ENCODE measurements at places on chromosomes 3 and 15. TPM values are rescaled to one million over a fixed set of nuclear protein-coding genes. Genes with fewer than 3 reads are reported as not detected.

- no peak overlapping the region for H3K27ac ChIP-seq
- H3K4me3 ChIP-seq, result no peak overlapping the region
- H3K4me1 ChIP-seq, result no peaks in the 10 kb centered on the region
- no peaks in the 10 kb centered on the region for H3K36me3 ChIP-seq
Observed at GRCh38 chr3:13141991-13142412, 68.8 kb upstream of the IQSEC1 start.

DNA sequence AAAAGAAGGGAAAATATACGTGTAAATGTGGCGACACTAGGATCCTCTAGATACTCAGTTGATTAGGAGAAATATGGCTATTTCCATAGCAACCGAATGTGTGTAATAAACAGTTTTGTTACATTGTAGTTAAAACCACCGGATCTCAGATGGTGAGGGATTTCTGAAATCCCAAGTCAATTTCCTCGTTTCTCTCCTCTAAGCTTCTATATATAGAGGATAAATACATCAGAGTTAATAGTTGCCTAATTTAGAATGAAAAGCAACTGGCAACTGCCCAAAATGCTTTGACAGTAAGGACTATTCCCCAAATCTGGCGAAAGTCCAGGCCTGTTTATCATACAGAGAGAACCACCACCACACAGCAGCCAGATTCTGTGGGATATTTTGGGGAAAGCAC lies 112.6 kb downstream of the GABRB3 start:
- H3K4me1 ChIP-seq, result no peaks in the 10 kb centered on the region
- no peaks in the 10 kb centered on the region for H3K36me3 ChIP-seq
- no peak overlapping the region for H3K4me3 ChIP-seq
- no peaks in the 10 kb centered on the region for H3K27me3 ChIP-seq
- no peak overlapping the region for H3K27ac ChIP-seq
- no peak for DNase-seq

Gene HYAL2
- total RNA-seq, result 52.6 TPM

Gene AP3B2
- total RNA-seq, result 0.16 TPM

GRCh38 chr3:140388202-140388922 lies 289.5 kb upstream of the TRIM42 start:
- H3K27ac ChIP-seq, result no peak overlapping the region
- peaks cover 3% of the 10 kb centered on the region for H3K4me1 ChIP-seq
- H3K27me3 ChIP-seq, result no peaks in the 10 kb centered on the region
- no peak overlapping the region for H3K4me3 ChIP-seq
- H3K36me3 ChIP-seq, result no peaks in the 10 kb centered on the region
- DNase-seq, result no peak

Gene GHSR
- total RNA-seq, result not detected

GRCh38 chr3:50236484-50237132 lies 604 bp downstream of the GNAI2 start:
- no peaks in the 10 kb centered on the region for H3K27me3 ChIP-seq
- peak overlapping the region; percentile 95 for H3K4me3 ChIP-seq
- H3K4me1 ChIP-seq, result no peaks in the 10 kb centered on the region
- no peak for DNase-seq
- peak overlapping the region; percentile 78 for H3K27ac ChIP-seq

- no peaks in the 10 kb centered on the region for H3K36me3 ChIP-seq
- H3K27ac ChIP-seq, result peak overlapping the region; percentile 99
- H3K4me3 ChIP-seq, result no peak overlapping the region
- H3K4me1 ChIP-seq, result peaks cover 30% of the 10 kb centered on the region
- no peaks in the 10 kb centered on the region for H3K27me3 ChIP-seq
Observed at GRCh38 chr3:188271226-188271914, 117.4 kb downstream of the LPP start.

Gene CLDN16
- not detected for total RNA-seq

GRCh38 chr3:60555686-60556354 lies 695.4 kb downstream of the FHIT start:
- no peaks in the 10 kb centered on the region for H3K36me3 ChIP-seq
- no peak overlapping the region for H3K4me3 ChIP-seq
- no peak overlapping the region for H3K27ac ChIP-seq
- H3K4me1 ChIP-seq, result peaks cover 4% of the 10 kb centered on the region

- no peaks in the 10 kb centered on the region for H3K27me3 ChIP-seq
- DNase-seq, result no peak
- no peak overlapping the region for H3K27ac ChIP-seq
- no peak overlapping the region for H3K4me3 ChIP-seq
Observed at GRCh38 chr3:84724877-84725276, 233.9 kb upstream of the CADM2 start.

Gene RBM15B
- total RNA-seq, result 22.4 TPM

DNA sequence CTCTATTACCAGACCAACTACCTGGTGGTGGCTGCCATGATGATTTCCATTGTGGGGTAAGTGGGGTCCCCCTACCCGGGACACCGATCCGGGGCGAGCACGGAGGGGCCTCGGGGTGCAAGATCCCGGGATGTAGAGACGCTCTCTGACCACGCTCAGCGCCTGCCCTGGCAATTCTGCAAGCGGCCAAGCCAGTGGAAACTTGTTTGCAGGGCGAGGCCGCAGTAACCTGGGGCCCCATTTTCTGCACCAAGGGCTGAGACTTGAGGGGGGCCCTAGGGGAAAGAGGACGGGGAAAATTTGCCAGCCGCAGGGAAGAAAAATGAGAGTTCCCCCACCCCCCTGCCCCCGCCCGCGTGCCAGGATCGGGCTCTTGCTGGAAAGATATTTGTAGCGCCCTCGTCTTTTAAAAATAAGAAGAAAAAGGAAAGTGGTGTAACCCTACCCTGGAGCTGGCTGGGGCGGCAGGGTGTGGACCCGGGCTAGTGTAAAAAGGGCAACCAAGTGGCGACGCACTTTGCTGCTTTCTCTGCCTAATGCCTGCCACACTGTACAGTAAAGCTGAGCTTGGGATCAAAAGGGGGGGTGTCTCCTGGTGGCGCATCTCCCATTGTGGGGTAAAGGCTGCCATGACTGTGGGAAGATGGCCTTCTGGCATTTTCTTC lies 563 bp downstream of the ARL6IP5 start:
- peaks cover 4% of the 10 kb centered on the region for H3K4me1 ChIP-seq
- no peaks in the 10 kb centered on the region for H3K36me3 ChIP-seq
- no peaks in the 10 kb centered on the region for H3K27me3 ChIP-seq
- DNase-seq, result peak; percentile 66
- peak overlapping the region; percentile 99 for H3K4me3 ChIP-seq

DNA sequence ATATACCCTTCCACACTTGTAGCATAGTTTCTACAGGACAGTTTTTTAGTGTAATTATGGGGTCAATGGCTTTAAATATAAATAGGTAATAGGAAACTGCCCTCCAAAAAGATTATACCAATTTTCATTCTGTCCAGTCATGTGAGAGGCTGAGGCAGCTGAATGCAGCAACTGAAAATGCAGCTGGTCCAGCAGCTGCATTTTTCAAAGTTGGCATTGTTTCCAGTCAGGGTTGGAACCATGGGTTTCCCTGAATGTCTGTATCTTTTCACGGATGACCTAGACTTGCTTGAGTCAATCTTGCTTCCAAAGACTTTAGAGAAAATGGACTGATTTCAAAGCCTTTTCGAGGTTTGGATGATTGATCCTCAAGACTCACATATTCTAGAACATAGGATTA lies 9.9 kb upstream of the KNL1 start:
- H3K27ac ChIP-seq, result no peak overlapping the region
- no peaks in the 10 kb centered on the region for H3K36me3 ChIP-seq
- H3K4me3 ChIP-seq, result no peak overlapping the region
- H3K4me1 ChIP-seq, result no peaks in the 10 kb centered on the region
- no peaks in the 10 kb centered on the region for H3K27me3 ChIP-seq

Gene AGBL1
- total RNA-seq, result not detected

- H3K27me3 ChIP-seq, result no peaks in the 10 kb centered on the region
- DNase-seq, result no peak
- no peak overlapping the region for H3K4me3 ChIP-seq
- H3K4me1 ChIP-seq, result no peaks in the 10 kb centered on the region
- no peaks in the 10 kb centered on the region for H3K36me3 ChIP-seq
- H3K27ac ChIP-seq, result no peak overlapping the region
Observed at GRCh38 chr3:43503067-43503728, 118.6 kb downstream of the ANO10 start.

GRCh38 chr3:157249606-157250005 lies 89.7 kb upstream of the CCNL1 start:
- DNase-seq, result no peak
- peaks cover 2% of the 10 kb centered on the region for H3K4me1 ChIP-seq
- H3K36me3 ChIP-seq, result no peaks in the 10 kb centered on the region
- H3K27ac ChIP-seq, result no peak overlapping the region

Gene PARP9
- total RNA-seq, result 41.9 TPM

DNA sequence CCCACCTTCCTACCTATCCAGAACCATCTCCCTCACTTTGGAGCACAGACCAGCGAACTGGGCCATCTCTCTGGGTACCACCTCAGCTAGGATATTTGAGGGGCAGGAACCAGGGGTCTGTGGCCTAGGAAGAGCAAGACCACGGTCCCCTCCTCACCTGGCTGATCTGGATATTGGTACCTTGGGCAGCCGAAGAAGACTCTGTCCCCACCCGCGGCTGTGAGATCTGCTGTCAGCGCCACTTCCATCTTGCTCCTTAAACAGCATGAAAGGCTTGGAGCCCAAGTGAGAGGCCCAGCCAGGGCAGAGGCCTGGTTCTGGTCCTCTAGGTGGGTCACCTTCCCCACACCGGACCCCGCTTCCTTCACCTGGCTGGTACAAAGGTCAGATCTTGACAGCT lies 26.6 kb downstream of the SEC61A1 start:
- H3K36me3 ChIP-seq, result no peaks in the 10 kb centered on the region
- no peak overlapping the region for H3K27ac ChIP-seq
- no peaks in the 10 kb centered on the region for H3K27me3 ChIP-seq
- DNase-seq, result no peak

DNA sequence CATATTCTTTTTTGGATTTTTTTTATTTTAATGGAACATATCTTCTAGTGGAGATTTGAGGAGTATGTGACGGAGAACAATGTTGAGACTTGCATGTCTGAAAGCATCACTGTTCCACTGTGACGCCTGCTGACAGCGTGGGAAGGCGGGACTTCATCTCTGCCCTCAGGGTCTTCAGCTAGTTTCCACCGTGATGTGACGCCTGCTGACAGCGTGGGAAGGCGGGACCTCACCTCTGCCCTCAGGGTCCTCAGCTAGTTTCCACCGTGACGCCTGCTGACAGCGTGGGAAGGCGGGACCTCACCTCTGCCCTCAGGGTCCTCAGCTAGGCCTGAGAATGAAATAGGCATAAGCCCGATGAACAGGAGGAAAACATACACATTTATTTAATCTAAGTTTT lies 70.7 kb downstream of the LMLN start:
- H3K27ac ChIP-seq, result no peak overlapping the region
- DNase-seq, result no peak
- H3K4me1 ChIP-seq, result no peaks in the 10 kb centered on the region
- no peaks in the 10 kb centered on the region for H3K27me3 ChIP-seq

DNA sequence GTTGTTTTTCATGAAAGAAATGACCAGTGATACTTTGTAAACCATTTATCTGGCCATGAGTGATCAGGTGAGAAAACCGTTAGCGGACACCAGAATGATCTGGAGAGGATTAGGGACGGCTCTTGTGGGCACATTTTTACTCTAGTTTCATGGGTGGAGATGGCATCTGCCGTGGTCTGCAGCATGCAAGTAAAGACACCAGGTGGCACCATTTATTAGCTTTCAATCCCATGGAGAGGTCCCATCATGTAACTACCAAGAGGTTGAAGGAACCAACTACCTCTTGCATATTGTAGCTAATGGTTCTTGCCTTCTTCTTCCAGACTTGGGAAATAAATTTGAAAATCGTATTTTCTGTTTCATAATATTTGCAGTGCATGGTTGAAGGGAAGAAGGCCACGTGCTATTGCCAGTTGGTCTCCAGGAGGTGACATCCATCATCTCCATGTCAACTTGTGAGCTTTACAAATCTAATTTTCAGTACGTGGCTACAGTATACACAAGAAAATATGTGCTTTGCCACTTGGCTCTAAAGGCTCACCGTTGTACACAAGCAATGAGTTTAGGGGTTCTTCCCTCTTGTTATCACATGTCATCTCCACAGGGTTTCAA lies 1.5 kb upstream of the MAPKBP1 start:
- H3K36me3 ChIP-seq, result no peaks in the 10 kb centered on the region
- H3K27me3 ChIP-seq, result no peaks in the 10 kb centered on the region
- H3K4me1 ChIP-seq, result peaks cover 4% of the 10 kb centered on the region
- H3K27ac ChIP-seq, result peak overlapping the region; percentile 84

GRCh38 chr3:134666466-134666865 lies 15.6 kb upstream of the KY start:
- no peaks in the 10 kb centered on the region for H3K27me3 ChIP-seq
- no peaks in the 10 kb centered on the region for H3K36me3 ChIP-seq
- DNase-seq, result peak; percentile 76

Gene GP5
- total RNA-seq, result 0.19 TPM

- H3K36me3 ChIP-seq, result no peaks in the 10 kb centered on the region
- H3K4me1 ChIP-seq, result peaks cover 11% of the 10 kb centered on the region
- no peak overlapping the region for H3K4me3 ChIP-seq
- H3K27ac ChIP-seq, result no peak overlapping the region
Observed at GRCh38 chr3:172145031-172145686, 105.8 kb downstream of the FNDC3B start.

- H3K4me1 ChIP-seq, result no peaks in the 10 kb centered on the region
- H3K36me3 ChIP-seq, result no peaks in the 10 kb centered on the region
- H3K27me3 ChIP-seq, result no peaks in the 10 kb centered on the region
Observed at GRCh38 chr3:82790307-82791097, 1029.1 kb upstream of the GBE1 start.

DNA sequence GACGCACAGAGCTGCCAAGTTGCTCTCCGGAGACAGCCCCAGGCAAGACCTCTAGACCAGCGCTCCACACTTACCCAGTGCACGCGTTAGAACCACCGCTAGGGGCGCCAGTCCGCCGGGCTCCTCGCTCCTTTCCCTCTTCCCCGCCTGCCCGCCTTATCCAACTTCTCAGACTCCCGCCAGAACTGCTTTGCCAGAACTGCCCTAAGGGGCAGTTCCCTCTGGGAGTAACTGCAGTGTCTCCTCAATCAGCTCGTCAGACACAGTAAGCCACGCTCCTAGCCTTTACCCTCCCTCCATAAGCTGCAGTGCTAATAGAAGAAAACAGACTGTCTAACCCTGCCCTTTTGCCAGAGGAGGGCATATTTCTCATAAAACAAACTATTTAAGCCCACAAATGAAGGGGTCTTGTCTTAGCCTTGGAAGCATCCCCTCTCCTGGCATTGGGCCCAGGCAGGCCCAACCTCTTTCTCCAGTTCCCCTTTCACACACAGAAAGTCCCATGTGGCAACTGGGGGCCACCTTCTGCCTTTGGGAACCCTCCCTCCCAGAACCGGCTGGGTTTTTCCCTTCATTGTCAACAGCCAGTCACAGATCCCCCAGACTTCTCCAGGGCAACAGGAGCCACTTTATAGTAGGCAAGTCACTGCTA lies 3.7 kb downstream of the BMF start:
- peak; percentile 98 for DNase-seq
- H3K27me3 ChIP-seq, result no peaks in the 10 kb centered on the region
- H3K36me3 ChIP-seq, result no peaks in the 10 kb centered on the region

DNA sequence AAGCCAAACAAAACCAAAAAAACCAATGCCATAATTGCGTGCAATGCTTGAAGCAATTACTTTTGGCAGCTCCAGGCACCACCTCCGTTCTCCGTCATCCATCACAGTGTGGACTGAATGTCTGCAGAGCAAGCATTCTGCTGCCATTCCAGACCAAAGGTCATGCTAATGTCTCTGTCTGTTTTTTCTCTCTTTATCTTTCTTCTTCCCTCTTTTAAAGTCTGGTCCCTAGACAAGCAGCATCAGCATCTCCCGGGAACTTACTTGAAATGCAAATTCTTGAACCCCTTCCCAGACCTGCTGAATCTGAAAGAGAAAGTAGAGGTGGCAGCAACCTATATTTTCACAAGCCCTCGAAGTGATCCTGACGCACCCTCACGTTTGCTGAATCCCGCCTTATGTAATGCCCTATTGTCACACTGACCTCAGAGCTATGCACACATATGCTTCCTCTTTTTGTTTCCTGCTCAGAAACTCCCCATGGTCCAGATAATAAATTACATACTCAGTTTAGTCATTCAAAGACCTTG lies 297.3 kb upstream of the PROK2 start:
- no peaks in the 10 kb centered on the region for H3K36me3 ChIP-seq
- no peaks in the 10 kb centered on the region for H3K4me1 ChIP-seq
- H3K4me3 ChIP-seq, result no peak overlapping the region
- H3K27me3 ChIP-seq, result no peaks in the 10 kb centered on the region
- DNase-seq, result no peak
